ENCODE measurements at places on chromosomes 1 and 21.

- no peak for DNase-seq
These were observed 4.1 kb downstream of the CNN3 start for GRCh38 chr1:94922761-94923331.

DNA sequence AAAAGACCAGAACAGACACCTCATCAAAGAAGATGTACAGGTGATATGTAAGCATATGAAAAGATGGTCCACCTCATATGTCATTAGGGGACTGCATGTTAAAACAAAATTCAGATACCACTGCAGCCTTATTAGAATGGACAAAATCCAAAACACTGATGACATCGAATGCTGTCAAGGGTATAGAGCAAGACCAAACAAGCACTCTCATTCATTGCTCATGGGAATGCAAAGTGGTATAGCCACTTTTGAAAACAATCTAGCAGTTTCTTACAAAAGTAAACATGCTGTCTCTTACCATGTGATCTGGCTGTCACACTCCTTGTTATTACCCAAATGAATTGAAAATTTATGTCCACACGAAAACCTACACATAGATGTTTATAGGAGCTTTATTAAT lies 426.6 kb upstream of the ESRRG start:
- no peak for DNase-seq

DNA sequence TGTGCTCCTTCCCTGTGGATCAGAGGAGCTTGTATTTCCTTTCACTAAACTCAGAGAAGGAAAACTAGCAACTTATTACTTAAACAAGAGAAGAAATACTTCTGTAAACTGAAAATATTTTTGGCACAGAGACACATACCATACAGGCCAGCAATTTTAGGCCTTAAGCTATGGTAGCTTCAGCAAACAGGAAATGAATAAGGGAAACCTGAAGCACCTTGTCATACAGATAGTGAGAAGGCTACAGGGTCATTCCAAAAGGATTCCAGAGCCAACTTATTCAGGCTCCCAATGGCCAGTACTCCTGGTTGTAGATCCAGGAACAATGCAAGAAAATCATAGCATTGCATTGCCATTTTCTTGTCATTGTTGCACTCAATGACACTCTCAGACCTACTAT lies 9.1 kb upstream of the KYAT3 start:
- no peak for DNase-seq

- no peak for DNase-seq
These were observed 3.1 kb upstream of the GJC2 start for GRCh38 chr1:228146417-228147150.

DNA sequence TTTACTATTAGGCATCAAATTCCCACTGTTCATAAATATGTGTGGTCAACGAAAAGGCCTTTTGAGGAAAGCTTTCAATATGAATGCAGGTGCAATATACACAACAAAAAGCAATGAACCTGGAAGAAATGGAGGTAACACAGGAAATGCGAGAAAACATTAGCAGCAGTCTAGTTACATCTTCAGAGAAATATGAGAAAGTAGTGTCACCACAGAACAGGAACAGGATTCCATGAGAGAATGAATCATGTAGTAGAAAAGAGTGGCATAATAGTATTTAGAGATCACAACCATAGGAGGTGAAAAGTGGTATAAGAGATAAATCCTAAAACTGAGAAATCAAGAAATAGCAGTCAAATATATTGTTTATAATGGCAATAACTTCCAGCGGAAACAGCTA lies 103.7 kb downstream of the AK5 start:
- DNase-seq: no peak

- no peak for DNase-seq
These were observed 30.8 kb downstream of the TFAP2E start for GRCh38 chr1:35603941-35604340.

- no peak for DNase-seq
These were observed 53.1 kb downstream of the VANGL2 start for GRCh38 chr1:160453443-160453842.

DNA sequence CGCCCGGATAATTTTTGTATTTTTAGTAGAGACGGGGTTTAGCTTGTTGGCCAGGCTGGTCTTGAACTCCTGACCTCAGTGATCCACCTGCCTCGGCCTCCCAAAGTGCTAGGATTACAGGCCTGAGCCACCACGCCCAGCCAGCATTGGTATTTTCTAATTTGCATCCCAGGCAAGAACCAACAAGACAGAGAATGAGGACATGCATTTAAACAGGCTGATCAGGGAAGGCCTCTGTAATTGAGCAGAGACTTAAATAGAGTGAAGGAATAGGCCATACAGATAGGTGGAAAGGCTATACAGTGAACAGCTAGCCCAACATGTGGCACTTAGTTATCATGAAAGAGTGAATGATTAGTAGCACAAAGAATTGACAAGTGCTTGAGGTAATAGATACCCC lies 230.4 kb downstream of the SLC35F3 start:
- no peak for DNase-seq

DNA sequence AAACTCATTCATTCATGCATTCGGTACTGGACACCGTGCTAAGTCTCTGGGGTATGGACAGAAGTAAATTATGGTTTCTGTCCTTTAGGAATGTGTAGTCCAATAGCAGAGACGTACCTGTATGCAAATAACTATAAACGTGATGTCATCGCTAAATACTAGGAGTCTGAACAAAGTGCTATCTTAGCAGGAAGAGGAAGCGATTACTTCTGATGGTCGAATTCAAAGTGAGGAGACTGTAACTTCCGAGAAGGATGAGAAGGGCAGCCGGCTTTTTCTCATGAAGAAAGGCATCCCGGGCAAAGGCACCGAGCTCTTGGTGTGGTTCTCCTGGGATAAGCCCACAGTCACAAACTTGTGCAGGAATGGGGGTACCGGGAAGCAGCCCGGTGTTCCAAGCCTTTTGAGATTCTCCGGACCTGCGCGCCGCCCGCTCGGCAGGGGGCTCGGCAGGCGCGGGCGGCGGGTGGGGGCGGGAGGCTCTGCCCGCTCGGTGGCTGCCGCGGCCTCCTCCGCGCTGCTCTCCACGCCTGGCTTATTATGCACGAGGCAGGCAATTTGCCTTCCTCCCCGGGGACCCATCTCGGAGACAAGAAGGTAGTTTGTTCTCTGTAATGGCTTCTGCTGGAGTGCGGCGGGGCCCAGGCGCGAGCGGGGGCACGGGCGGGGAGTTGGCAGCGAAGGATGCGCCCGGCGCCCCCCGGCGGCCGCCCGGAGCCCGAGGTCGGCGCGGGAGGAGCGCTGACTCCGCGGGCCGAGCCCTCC lies 67.5 kb upstream of the CD1D start:
- no peak for DNase-seq

DNA sequence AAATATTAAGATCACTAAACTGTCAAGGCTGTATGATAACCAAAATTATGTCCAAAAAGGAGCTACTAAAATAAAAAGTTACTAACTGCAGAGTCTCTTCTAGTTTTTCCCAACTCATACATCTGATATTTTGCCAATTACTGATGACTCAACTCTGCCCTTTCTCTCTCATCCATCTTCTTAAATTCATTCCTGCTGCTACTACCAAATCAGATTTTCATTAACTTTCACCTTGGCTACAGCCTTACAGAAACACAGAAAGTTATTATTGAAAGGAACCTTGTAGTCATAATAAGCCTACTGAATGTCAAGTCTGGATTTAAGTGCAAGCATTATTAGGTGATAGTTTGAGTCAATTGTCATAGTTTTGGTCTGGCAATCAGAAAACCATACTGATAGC lies 273.1 kb downstream of the DPYD start:
- DNase-seq: peak; percentile 57

DNA sequence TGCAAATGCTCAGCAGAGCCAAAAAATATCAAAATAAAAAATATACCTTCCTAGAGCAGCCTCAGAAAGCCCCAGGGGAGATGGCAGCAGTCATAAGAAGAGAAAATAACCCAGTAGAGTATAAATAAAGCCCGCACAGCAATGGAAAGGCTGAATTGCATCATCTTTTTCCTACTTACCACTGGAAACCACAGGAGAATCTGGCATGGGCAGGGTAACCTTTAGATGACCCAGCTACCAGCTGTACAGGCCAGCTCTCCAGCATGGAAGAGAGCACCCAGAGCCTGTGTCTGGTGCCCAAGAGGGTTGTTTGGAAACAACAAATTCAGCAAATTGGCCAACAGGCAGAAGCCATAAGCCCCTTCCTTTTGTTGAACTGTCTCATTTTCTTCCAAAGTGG lies 253.1 kb downstream of the OMA1 start:
- no peak for DNase-seq

GRCh38 chr1:161505686-161506085 lies 429 bp downstream of the FCGR2A start:
- DNase-seq: no peak

DNA sequence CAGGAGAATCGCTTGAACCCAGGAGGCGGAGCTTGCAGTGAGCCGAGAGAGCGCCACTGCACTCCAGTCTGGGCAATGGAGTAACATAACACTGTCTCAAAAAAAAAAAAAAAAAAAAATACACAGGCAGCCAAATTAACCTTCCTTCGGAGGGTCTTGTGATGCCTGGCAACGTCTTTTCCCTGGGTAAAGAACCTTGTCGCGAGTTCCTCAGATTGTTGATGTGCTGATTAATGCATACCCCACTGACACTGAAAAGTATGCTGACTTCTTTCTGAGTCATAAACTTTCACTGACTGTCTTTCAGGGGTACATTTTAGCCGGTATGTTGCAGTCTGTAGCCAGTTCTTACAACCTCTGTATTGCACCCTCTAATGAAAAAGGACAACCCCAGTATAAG lies 95.1 kb upstream of the SOD1 start:
- no peak for DNase-seq

DNA sequence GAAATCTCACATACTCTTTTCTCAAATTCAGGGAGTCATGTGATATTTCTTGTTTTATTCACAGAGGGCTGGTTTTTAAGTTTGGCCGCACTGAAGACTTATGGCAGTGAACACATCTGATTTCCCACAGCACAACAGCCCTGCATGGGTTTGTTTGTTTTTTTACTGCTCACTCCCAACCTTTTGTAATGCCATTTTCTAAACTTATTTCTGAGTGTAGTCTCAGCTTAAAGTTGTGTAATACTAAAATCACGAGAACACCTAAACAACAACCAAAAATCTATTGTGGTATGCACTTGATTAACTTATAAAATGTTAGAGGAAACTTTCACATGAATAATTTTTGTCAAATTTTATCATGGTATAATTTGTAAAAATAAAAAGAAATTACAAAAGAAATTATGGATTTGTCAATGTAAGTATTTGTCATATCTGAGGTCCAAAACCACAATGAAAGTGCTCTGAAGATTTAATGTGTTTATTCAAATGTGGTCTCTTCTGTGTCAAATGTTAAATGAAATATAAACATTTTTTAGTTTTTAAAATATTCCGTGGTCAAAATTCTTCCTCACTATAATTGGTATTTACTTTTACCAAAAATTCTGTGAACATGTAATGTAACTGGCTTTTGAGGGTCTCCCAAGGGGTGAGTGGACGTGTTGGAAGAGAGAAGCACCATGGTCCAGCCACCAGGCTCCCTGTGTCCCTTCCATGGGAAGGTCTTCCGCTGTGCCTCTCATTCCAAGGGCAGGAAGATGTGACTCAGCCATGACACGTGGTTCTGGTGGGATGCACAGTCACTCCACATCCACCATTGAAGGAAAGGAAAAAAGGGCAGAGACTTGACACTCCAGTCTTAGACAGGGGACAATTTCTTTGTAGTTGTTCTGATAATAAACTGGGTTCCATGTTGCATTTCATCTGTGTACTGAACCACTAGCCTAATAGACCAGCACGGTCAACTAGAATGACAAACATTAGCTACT lies 22.8 kb downstream of the TMEM50A start:
- DNase-seq: no peak

DNA sequence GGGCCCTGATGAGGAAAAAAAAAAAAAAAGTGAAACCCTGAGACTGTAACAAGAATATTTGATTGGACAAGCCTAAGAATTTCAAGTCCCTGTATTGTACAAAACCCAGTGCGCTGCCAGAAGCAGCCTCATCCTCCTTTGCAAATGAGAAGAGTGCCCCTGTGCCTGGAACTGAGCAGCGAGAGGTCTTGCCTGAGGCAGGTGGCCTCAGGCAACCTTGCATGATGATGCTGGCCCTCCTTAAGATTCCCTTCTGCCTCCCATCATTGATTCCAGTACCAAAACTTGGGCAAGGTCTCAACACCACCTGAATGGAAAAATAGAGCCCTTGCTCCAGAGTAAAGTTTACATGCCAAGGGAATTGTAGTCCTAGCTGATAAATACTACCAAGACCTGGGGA lies 129.6 kb upstream of the RAB4A start:
- no peak for DNase-seq
